ENCODE measurements at places on chromosomes 5 and 9. TPM values are rescaled to one million over a fixed set of nuclear protein-coding genes. Genes with fewer than 3 reads are reported as not detected.

ANKRD18A gene
- total RNA-seq: 6.4 TPM

CLPTM1L gene
- total RNA-seq: 137 TPM

STRBP gene
- total RNA-seq: 14.6 TPM

CMYA5 gene
- total RNA-seq: 0.11 TPM

DNA sequence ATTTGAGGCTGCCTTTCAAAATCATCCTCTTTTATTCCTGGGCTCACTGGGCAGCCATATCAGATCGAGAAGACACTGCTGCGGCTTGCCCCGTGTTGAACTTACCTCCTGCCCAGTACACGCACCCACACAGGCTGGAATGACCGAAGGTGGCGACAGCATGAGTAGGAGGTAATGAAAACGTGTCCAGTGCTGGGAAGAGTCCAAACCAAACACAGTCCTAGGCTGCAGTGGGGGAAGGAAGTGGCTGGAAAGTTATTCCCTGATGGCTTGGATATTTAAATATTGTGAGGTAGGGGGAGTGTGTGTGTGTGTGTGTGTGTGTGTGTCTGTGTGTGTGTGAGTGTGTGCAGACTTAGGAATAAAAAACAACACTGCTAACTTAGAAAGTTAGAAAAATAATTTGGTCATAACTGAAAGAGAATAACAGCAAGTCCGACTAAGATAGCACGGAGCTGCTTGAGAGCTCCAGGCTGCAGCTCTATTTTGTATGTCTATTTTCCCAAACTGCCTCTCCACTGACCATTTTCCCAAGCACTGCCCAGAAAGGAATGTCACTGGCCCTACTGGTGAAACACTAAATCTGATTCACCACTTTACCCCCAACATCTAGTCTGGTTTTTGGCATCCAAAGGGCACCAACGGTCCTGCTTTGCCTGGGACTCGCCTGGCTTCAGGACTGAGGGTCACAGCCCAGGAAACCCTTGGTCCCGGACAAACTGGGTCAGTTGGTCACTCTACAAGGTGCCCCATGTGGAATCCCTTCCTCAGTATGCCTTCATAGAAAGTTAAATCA lies 41.2 kb downstream of the ANKH start:
- DNase-seq: no peak

DNA sequence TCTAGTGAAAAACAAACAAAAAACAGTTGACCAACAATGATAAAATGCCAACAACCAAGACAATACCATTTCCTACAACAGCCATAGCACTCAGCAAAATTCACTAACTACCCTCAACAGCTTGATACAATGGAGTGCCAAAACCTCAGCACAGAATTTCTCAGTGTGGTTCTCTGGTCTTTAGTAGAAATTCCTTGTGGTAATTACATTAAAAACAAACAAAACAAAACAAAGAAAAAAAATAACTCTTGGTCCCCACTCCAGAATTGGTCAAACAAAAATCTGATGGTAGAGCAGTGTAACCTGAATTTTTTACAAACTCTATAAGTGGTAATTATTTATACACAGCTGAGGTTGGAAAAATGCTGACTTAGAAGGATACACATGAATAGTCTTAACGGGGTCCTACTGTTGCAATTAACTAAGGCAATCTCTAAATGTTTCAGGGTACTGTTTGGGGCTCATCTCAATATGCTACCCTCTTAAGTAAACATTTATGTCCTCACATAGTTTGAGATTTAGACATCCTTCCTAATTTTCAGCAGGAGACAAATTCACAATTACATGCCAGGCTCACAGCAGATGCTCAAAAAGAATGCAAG lies 13.8 kb downstream of the CSNK1A1 start:
- no peak for DNase-seq

DNA sequence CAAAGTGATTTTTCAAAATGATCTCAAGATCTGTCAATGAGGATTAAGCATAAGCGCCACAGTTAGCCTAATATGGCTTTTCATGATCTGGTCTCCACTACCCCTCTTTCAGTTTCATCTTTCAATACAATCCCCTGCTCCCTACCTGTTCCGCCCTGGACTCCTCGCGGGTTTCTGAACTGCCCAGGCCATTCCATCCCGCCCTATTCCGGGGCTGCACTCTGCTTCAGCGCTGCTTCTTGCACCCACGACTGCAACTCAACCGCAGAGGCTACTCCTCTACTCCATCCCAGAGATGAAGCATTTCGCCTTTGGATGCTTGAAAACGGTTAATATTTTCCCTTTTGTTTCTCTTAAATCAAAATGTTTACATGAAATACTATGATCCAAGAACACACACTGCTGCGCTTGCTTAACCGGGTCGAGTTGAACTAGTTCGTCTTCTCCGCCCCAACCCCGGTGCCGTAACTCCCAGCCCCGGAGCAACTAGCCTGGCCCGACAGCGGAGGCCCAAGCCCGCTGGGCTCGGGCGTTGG lies 716 bp upstream of the OTULIN start:
- no peak for DNase-seq

- no peak for DNase-seq
Observed at GRCh38 chr5:158409507-158409906, 550.6 kb upstream of the CLINT1 start.

- no peak for DNase-seq
Observed at GRCh38 chr5:39169081-39169480, 50.3 kb downstream of the FYB1 start.

GRCh38 chr9:122051351-122052321 lies 41.5 kb downstream of the TTLL11 start:
- DNase-seq: no peak

GRCh38 chr5:136133222-136133921 lies 727 bp downstream of the SMAD5 start:
- no peak for DNase-seq

Data from foreskin keratinocyte (primary cell).